ENCODE measurements at places on chromosomes 4 and X.

GRCh38 chr4:155506745-155507144 is 130.0 kb upstream of the MAP9 start:
- H3K4me3 ChIP-seq = no peak overlapping the region
- peaks cover 5% of the 10 kb centered on the region for H3K27me3 ChIP-seq

DNA sequence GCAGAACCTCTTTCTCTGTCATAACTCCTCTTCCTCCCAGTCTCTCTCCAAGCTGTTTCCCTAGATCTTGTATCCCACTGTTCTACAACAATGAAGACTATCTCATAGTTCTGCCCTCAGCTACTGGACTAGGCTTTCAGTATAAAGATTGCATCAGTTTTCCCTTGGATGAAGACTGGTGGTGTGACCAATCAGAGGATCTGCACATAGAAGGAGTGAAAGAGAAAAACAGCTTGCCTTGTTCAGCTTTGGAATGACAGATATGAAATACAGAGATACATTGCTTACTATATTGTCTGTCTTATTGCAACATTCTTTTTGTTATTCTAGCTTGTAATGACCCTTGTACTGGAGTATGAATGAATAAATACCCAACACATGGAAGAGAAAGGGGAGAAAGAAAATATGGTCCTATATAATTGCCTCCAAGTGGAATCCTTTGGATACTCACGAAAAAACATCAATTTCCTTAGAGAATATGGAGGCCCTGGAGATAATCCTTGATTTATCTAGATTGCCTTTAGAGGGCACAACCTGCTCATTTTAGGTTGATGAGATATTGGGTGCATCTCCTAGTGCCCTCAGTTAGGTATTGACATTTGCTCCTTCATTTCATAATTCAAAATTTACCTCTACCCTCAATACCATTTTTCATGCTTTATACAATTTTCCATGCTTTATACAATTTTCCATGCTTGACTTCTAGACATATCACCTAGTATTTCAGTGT is 395.8 kb downstream of the NAF1 start:
- H3K27me3 ChIP-seq = no peaks in the 10 kb centered on the region
- H3K27ac ChIP-seq = no peak overlapping the region
- H3K36me3 ChIP-seq = no peaks in the 10 kb centered on the region
- no peak for DNase-seq
- no peak overlapping the region for H3K4me3 ChIP-seq
- H3K4me1 ChIP-seq = no peaks in the 10 kb centered on the region

DNA sequence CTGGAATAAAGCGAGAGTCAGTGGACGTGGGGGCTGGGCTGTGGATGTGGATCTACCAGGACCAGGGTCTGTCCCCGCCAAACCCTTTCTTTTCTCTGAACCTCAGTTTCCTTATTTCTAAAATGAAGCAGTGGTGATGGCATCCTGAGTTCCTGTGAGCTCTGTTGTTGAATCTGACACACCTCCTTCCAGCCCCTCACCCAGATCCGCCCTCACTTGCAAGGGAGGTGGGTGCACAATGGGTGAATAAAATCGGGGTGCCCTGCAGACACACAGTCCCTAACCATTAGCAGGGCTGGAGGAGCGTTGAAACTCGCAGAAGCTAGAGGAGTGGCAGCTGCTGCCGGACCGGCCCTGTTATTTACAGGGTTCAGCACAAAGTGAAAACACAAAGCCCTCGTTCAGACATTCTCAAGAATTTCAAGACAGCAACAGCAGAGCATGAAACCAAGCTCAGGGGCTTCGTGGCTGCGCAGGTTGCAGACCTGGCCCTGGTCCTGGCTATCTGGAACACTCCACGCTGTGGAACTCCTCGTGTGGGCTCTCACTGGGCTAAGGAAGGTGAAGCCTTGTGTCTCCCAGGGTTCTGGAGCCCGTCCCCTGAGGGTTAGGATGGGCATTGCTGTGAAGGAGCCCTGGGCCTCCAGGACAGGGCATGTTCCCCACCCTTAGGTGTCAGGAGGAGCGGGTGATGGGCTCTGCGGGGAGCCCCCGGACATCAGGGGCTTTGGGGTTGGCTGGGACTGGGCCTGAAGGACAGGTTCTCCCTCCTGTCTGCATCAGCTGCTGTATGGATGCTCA is 42.9 kb downstream of the PSAPL1 start:
- H3K27me3 ChIP-seq = no peaks in the 10 kb centered on the region
- H3K36me3 ChIP-seq = no peaks in the 10 kb centered on the region
- DNase-seq = no peak
- no peaks in the 10 kb centered on the region for H3K4me1 ChIP-seq

DNA sequence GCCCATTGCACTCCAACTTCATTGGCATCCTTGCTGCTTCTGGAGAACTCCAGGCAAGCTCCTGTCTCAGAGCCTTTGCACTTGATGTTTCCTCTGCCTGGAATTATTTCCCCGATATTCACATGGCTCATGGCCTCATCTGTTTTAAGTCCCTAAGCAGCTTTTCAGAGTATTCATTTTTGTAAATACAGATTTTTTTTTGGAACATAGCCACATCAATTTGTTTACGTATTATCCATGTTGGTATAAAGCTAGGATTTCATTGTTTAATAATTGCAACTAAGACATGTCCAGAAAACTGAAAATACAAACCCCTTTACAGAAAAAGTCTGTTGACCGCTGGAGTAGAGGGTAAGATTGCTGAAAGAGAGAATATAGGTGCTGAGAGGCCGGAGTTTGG is 142.0 kb downstream of the CAMK2D start:
- no peak overlapping the region for H3K27ac ChIP-seq
- DNase-seq = no peak
- H3K4me1 ChIP-seq = peaks cover 6% of the 10 kb centered on the region
- H3K36me3 ChIP-seq = peaks cover 17% of the 10 kb centered on the region

GRCh38 chrX:12777670-12778069 is 13.5 kb upstream of the PRPS2 start:
- no peak overlapping the region for H3K4me3 ChIP-seq
- no peaks in the 10 kb centered on the region for H3K4me1 ChIP-seq
- no peak overlapping the region for H3K27ac ChIP-seq
- DNase-seq = no peak
- peaks cover 11% of the 10 kb centered on the region for H3K27me3 ChIP-seq

DNA sequence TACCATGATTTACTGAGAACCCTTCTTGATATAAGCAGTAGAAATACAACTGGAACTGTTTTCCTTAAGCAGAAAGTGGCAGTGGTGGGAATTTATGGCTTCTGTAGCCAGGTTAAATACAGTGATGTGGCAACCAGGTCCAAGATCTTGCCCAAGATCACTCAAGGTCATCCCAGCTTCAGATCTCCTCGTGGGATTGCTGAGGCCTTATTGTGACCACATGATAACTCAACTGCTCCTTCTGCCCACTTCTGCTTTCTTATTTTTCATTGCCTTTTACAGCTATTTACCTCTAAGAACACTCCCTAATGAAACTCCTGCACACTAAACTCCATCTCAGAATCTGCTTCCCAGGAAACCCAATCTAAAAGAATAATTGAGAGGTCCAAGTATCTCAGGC is 12.4 kb upstream of the CYBB start:
- H3K4me3 ChIP-seq = no peak overlapping the region
- no peak overlapping the region for H3K27ac ChIP-seq
- H3K4me1 ChIP-seq = peaks cover 10% of the 10 kb centered on the region
- H3K27me3 ChIP-seq = no peaks in the 10 kb centered on the region
- no peak for DNase-seq

DNA sequence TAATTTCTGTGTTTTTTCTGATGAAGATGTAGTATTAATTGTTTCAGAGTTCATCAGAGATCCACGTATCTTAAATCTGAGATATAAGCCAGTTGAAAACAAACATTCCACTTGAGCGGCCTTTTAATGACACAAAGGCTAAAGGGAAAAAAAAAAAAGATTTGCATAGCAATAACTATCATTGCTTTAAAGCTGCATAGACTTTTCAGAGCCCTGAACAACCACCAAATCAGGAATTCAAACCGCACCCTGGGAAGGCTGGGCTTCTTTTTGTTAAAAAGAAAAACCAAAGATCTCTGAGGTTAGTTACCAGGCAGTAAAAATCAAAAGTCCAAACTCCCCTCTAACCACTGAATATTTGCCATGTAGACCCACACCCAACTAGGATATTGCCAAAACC is 206.0 kb downstream of the HHIP start:
- no peaks in the 10 kb centered on the region for H3K36me3 ChIP-seq
- no peak overlapping the region for H3K27ac ChIP-seq
- H3K27me3 ChIP-seq = no peaks in the 10 kb centered on the region
- H3K4me1 ChIP-seq = no peaks in the 10 kb centered on the region

DNA sequence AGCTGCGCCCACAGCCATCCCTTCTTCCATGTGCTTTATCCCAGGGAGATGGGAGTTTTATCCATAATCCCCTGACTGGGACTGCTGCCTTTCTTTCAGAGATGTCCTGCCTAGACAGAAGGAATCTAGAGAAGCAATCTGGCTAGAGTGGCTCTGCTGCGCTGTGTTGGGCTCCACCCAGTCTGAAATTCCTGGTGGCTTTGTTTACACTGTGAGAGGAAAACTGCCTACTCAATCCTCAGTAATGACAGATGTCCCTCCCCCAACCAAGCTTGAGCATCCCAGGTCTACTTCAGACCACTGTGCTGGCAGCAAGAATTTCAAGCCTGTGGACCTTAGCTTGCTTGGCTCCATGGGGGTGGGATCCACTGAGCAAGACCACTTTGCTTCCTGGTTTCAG is 116.9 kb upstream of the AR start:
- H3K27me3 ChIP-seq = no peaks in the 10 kb centered on the region
- H3K4me1 ChIP-seq = no peaks in the 10 kb centered on the region
- H3K4me3 ChIP-seq = no peak overlapping the region
- no peaks in the 10 kb centered on the region for H3K36me3 ChIP-seq

GRCh38 chr4:145888393-145888792 is 50.2 kb downstream of the ZNF827 start:
- no peak overlapping the region for H3K4me3 ChIP-seq
- no peaks in the 10 kb centered on the region for H3K27me3 ChIP-seq
- DNase-seq = no peak
- H3K4me1 ChIP-seq = no peaks in the 10 kb centered on the region
- peaks cover 36% of the 10 kb centered on the region for H3K36me3 ChIP-seq
- no peak overlapping the region for H3K27ac ChIP-seq

GRCh38 chr4:5220028-5220427 is 168.7 kb downstream of the STK32B start:
- no peak for DNase-seq
- no peaks in the 10 kb centered on the region for H3K36me3 ChIP-seq
- H3K4me1 ChIP-seq = no peaks in the 10 kb centered on the region
- H3K27ac ChIP-seq = no peak overlapping the region
- no peaks in the 10 kb centered on the region for H3K27me3 ChIP-seq
- no peak overlapping the region for H3K4me3 ChIP-seq

GRCh38 chrX:58025979-58026378 is 115.7 kb upstream of the ZXDA start:
- no peak overlapping the region for H3K4me3 ChIP-seq
- no peaks in the 10 kb centered on the region for H3K27me3 ChIP-seq
- no peak for DNase-seq
- no peaks in the 10 kb centered on the region for H3K4me1 ChIP-seq

- H3K27ac ChIP-seq = no peak overlapping the region
- no peaks in the 10 kb centered on the region for H3K36me3 ChIP-seq
- H3K4me1 ChIP-seq = no peaks in the 10 kb centered on the region
- H3K27me3 ChIP-seq = no peaks in the 10 kb centered on the region
- no peak overlapping the region for H3K4me3 ChIP-seq
- DNase-seq = no peak
These were observed 161.3 kb upstream of the MAGEB18 start for GRCh38 chrX:25976683-25977310.

DNA sequence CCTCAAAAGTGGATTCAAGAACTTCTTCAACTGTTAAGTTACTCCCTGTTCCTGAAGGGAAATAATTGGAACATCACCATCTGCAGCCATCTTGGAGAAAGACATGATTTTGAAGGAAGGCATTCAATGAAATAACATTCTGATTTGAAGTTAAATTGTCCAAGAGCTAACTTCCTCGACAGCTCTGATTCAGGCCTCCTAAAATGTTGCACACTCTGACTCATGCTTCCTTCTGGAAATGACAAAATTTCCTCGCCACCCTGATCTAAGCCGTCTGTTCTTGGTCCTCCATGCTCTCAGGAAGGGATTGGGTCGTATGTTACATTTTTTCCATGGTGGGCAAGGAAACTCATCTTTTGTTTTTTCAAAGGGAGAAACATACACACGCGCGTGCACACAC is 496.9 kb upstream of the DIPK2B start:
- peak overlapping the region; percentile 23 for H3K27ac ChIP-seq
- no peak overlapping the region for H3K4me3 ChIP-seq
- H3K36me3 ChIP-seq = peaks cover 3% of the 10 kb centered on the region
- peaks cover 6% of the 10 kb centered on the region for H3K4me1 ChIP-seq
- DNase-seq = no peak
- H3K27me3 ChIP-seq = no peaks in the 10 kb centered on the region

DNA sequence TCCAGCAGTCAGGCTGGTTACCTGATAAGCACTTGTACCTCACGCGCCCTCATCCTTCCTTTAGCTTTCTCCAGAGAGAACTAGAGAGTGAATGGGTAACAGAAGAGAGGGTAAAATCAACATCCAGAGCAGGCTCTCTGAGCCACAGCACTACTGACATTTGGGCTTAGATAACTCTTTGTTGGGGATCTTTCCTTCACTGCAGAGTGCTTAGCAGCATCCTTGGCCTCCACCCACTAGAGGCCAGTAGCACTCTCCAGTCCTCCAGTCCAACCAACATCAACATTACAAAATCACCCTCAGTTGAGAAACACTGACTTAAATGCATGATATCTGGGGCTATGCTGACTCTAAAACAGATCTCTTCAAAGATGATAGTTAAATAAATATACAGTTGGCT is 220.7 kb downstream of the TACR3 start:
- H3K27me3 ChIP-seq = no peaks in the 10 kb centered on the region
- no peak overlapping the region for H3K4me3 ChIP-seq
- no peaks in the 10 kb centered on the region for H3K36me3 ChIP-seq
- no peak overlapping the region for H3K27ac ChIP-seq
- DNase-seq = no peak
- no peaks in the 10 kb centered on the region for H3K4me1 ChIP-seq

DNA sequence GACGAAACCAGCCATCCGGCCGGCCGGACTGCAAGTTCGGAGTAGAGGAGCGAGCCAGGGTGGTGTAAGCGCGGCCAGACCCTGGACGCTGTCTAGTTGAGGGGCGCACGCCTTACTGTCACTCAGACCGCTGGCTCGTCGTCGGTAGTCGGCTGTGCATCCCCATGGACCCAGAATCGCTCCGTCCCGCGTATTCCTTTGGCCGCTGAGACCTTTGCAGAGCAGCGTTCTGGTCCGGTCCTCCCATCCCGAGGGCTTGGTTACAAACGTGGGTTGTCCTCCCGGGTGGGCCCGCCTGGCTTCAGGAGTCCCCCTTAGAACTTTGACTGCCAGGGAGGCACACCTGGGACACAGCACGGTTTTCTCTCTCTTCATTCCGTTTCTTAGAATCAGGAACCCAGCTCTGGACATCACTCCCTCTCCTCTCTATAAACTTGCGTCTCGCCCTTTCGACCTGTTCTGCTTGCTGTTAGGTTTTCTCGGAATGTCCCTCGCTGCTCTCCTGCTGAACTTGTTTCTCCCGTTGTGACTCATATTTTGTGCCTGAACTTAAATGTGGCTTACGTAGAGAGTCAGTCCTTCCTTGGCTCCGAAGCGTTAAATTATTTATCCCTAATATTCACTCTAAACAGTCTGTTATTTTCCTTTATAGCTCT is 672 bp downstream of the PGM2 start:
- H3K27me3 ChIP-seq = no peaks in the 10 kb centered on the region
- DNase-seq = no peak
